NCI-H1092 treated with DMSO at 0.1 percent for 48 hours (cell line): ENCODE measurements at places on chromosomes 7 and 10.

DNA sequence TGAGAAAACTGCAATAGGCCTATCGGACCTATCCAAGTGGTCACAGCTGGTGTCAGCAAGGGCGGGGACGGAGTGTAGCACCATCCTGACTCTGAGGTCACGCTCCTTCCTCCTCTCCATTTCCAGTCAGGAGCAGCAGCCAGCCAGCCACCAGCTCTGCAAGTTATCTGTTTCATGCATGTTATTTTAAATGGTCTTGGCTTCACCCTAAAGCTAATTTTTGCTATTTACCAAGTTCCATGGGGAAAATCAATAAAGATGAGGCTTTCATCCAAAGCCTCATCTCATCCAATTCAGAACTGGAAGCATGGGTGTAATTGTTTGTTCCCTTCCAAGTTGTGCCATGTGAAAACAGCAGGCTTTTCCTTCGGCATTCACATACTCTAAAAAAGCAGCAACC, 49.3 kb downstream of the ICA1 start:
- DNase-seq = peak; percentile 93

DNA sequence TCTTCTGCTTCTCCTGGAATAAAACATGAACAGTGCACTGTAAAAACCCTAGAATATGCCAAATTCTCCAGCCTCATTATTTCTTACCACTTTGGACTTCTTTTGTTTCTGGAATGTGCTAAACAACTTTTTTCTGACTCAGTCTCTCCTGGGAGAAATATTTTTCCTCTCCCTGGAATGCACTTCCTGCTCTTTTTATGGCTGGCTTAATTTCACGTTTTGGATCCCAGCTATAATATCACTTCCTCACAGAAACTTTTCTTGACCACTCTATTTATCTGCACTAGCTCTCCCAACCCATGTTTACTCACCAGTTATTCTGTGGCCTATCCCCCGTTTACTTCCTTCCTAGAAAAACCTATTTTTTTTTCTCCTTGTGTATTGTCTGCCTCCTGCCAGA, 26.7 kb downstream of the ABCB5 start:
- DNase-seq = no peak

DNA sequence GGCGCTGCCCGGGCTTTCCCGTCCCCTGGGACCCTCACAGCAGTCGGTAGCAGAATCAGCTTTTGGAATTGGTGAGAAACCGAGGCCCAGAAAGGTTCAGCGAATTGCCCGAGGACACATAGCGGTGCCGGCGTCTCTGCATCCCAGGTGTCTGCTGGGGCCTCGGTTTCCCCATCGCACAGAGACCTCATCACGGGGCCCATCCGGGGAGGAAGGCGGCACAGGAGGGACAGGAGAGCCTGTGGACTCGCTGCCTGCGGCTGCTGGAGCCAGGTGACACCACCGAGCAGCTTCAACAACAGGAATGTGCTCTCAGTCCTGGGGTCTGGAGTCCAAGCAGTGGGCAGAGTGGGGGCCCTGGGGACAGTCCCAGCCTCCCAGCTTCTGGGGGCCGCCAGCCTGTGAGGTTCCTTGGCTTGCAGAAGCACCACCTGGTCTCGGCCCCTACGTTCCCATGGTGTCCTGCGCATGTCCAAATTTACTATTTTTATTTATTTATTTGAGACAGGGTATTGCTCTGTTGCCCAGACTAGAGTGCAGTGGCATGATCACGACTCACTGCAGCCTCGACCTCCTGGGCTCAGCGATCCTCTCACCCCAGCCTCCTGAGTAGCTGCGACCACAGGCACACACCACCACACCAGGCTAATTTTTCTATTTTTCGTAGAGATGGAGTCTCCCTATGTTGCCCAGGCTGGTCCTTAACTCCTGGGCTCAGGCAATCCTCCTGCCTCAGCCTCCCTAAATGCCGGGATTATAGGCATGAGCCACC, 539 bp upstream of the COX19 start:
- no peak for DNase-seq

GRCh38 chr7:151373599-151373998, 32.0 kb downstream of the NUB1 start:
- no peak for DNase-seq

- no peak for DNase-seq
These were observed 781.8 kb upstream of the LRRTM3 start for GRCh38 chr10:66144016-66144415.

DNA sequence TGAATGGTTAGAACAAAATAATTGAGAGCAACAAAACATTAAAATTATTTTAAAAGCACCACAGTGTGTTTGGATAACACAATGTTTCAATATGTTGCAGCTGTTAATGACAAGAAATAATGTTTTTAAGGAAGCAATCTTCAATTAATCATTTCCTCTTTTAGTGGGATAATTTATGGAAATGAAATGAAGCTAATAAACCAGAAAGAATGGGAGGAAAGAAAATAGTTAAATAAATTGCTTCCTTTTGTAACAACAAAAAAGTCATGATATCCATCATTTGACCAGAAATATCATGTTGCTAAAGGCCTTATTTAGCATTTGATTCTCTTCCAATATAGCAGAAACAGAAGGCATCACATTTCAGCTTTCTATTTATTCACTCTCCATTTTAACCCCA, 224.5 kb downstream of the SEMA3A start:
- no peak for DNase-seq
